ELF-1 (cell line): ENCODE measurements at places on chromosomes 7 and 10.

- DNase-seq, result no peak
These were observed 154.0 kb upstream of the LSM8 start for GRCh38 chr7:118029826-118030422.

DNA sequence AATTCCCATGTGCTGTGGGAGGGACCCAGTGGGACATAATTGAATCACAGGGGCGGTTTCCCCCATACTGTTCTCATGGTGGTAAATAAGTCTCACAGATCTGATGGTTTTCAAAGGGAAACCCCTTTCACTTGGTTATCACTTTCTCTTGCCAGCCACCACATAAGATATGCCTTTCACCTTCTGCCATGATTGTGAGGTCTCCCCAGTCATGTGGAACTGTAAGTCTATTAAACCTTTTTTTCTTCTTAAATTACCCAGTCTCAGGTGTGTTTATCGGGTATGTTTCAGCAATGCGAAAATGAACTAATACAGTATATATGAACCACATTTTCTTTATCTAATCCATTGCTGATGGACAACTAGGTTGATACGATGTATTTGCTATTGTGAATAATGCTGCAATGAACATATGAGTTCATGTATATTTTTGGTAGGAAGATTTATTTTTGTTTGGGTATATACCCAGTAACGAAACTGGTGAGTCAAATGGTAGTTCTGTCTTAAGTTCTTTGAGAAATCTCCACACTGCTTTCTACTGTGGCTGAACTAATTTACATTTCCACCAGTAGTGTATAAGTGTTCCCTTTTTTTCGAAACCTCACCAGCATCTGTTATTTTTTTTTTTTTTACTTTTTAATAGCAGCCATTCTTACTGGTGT lies 70.0 kb upstream of the HGF start:
- no peak for DNase-seq

DNA sequence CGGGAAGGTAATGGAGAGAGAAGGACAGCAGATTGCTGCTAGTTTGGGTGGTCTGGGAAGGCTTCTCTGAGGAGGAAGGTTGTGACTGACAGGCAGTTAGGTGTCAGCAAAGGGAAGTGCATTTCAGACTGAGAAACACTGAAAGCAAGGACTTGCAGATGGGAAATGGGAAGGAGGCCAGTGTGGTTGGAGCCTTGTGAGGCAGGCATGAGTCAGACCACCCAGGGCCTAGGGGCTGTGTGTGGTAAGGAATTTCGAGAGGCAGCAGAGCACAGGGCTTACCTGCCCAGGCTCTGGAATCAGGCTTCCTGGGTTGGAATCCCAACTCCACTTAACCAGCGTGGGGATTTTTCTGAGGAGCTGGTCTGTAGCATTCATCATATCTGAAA lies 53.5 kb downstream of the NRF1 start:
- DNase-seq, result peak; percentile 89

DNA sequence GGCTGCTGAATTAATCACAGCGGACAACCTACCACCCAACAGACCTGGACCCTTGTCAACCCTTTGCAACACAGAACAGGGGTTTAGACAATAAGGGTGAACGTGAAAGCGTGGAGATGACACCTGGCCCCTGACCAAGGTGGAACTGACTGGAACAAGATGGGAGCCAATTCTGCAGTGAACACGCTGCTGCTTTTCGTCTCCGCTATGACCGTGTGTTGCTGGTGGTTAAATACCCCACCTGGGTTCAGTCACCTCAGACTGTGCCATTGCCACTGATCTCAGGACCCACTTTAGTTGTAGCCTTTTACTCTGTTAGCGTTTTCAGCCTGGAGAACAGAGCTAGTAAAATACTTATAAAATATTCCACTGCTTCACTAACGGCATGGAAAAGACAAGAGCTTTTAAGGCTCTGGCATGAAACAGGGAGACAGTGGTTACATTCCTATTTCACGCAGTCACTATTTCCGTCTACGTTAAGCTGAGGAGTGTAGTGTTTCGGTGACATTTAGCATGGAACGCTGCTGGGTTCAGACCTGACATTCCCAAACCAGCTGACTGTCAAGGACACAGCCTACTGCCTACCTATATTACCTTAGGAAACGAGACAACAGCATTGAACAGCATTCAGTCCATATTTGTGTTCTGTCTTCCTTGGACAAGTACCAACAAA lies 119.5 kb upstream of the PRSS1 start:
- DNase-seq, result no peak

DNA sequence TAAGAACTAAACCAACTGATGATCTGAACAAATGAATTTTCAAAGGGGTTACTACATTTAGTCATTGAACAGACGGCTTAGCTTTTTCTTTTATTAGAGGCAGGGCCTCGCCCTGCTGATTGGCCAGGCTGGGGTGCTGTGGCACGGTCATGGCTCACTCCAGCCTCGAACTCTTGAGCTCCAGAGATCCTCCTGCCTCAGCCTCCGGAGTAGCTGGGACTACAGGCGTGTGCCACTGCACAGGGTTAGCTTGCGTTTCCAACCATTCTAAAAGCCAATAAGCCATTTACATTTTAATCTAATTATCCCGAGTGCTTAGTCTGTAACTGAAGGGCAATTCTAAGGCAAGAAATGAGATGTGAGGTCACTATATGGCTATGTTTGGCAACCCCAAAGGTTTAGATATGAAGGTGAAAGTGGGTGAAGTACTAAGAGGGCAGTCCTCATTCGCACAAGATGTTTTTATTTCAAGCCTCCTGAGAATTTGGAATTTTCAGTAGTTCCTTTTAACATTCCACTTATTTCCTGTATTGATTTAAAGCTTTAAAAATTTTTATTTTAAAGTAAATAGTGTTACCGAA lies 1.6 kb upstream of the CDK13 start:
- no peak for DNase-seq

DNA sequence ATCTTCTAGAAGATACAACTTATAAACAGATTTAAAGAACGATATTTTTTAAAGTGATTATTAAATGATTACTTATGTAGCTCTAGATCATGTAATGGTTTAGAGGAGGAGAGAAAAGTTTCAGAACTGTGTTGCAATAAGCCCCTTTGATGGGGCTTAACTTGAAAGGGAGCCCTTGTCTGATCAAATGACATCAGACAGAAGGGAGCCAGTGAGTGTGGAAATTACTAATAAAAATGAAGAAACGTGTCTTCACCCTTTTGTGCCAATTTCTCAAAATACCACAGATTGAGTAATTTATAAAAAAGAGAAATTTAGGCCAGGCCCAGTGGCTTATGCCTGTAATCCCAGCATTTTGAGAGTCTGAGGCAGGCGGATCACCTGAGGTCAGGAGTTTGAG lies 318.2 kb downstream of the EXOC4 start:
- no peak for DNase-seq

GRCh38 chr7:139771001-139771956 lies 6.5 kb downstream of the HIPK2 start:
- no peak for DNase-seq
